CD4-positive, alpha-beta T cell (primary cell): ENCODE measurements at places on chromosomes 7 and 10.
A peak's percentile ranks its signal among the peaks of the same experiment; 100 is the strongest.

- no peak for DNase-seq
These were observed 162.1 kb downstream of the PLCE1 start for GRCh38 chr10:94155722-94156271.

- DNase-seq: no peak
These were observed 28.2 kb downstream of the PUS7 start for GRCh38 chr7:105493923-105494315.

DNA sequence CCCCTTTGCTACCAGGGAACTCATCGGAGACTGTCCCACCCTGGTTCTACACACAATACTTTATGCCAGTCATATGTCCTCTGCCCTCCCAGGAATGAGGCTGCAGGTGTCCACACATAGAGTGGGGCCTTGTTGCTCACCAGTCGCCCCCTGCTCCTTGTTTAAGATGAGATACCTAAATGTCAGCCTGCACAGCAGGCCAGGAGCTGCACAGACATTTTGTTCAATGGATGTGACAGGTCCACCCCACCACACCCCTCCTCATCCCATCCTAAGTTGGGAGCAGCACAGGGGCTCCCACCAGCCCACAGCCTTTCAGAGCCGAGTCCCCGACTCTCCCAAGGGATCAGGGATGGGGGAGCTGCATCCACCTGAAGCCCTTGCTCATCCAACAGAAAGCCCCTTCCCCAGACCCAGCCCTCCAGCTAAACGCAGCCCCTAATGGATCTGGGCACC is 6.2 kb upstream of the GRID1 start:
- DNase-seq: peak; percentile 11

DNA sequence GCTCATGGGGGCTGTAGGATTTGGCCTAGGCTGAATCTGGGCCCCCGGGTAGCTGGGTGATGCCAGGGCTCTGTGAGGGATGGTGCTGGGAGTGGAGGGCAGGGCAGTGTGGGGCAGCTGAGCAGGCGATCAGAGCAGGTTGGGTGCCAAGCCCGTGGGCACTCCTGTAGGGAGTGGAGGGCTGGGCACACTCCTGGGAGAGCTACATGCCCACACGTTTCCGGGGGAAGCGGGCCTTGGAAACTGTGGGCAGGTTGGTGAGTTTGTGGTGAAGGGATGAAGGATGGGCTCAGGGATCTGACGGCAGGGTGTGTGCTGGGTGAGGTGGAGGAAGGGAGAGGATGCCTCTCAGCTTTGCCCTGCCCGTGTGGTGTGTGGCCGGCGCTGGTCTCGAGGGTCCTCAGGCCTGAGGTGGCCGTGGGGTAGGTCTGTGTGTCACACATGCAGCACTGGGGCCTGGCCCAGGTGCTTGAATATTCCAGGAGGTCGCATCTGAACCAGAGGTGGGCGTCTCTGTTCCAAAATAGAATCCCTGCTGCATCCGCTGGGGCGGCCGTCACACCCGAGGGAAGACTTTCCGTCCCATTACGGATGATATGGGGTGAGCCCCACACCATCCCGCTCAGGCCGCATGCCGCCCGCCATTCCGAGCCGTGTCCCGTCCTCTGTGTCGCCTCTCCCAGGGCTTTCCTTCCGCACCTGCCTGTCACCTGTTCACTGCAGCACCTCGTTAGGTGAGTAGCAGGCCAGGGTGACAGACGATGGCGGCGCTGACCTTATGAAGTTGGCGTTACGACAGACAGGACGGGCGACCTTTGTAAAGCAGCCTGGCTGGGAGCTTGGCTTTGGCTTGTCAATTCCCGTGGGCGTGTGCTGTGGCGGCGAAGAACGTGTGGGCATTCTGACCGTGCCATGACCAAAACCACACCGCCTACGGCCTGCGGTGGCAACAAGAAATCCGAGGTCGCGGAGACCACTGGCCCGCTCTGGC is 143.6 kb downstream of the ACTR3B start:
- DNase-seq: no peak

DNA sequence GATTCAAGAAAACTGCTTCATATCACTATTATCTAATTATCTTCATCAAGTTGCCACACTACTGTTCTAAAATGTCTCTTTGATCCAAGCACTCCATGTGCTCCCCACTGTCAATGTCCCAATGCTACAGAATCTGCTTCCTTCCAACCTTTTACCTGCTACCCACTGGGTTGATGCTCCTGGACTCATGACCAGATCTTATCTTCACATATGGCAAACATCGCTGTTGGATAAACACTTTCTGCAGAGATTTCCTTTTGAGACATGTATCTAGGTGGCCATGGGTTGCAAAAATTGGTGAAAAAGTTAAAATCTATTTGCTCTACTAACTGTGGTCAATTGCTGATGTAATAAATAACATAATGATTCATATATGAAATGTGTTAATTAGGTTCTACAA is 24.5 kb upstream of the SEMA3C start:
- no peak for DNase-seq

DNA sequence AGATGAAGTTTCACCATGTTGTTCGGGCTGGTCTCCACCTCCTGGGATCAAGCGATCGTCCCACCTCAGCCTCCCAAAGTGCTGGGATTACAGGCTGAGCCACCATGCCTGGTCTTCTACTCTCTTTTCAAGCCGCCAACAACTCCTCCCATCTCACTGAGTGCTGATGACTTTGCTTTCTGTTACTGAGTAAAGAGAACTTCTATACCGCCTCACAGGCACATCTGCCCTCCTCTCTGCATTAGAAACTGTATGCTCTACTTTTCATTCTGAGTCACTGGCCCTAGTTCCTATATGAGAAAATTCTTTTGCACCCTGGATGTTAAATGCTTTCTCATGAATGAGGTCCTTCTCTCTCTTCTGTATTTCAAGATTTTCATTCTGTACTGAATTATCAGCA is 2.2 kb upstream of the ZNF239 start:
- peak; percentile 12 for DNase-seq

DNA sequence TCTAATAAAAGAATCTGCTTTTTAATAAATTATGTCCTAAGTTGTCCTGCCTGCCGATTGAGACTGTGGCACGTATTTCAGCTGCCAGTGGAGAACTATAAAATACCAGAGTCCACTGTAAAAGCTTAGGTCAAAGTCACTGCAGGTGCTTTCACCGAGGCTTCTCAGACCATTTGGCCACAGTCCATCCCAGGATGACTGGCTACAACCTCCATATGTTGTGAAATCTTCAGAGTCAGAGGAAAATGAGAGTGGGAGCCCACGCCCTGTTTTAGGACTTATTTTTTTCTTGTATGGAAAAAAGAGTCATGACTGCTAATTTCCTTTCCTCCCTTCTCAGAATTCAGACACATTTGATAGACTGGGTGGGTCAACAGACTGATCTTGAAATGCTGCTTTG is 182.9 kb downstream of the ANK3 start:
- DNase-seq: no peak

DNA sequence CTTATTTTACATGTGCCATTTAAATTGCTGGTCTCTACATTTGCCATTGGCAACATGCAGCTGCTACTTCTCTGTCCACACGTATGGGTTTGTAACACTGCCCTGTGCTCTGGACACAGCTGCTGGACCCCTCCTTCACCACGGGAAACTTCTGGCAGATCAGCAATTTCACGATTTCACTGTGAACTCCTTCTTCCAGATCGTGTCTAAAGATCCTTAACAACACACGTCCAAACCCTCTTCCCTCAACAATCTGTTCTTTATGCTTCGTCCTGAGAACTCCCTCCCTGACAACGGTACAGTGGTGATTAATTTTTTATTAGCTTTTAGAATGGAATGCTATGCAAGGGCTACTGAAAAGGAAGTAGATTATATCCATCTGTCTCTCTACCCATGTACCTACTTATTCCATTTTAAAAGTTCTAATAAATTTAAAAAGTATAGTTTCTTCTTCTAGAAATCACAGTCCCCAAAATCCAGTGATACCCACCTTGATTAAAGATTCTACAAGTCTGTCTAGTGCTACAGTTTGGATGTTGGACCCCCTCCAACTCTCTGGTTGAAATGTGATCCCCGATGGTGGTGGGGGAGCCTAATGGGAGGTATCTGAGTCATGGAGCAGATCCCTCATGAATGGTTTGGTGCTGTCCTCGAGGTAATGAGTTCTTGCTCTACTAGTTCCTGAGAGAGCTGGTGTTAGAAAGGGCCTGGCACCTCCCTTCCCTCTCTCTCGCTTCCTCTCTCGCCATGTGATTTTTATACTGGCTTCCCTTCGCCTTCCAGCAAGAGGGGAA is 81.0 kb downstream of the KIAA1549 start:
- DNase-seq: no peak

- DNase-seq: no peak
These were observed 58.3 kb downstream of the CXCL12 start for GRCh38 chr10:44326474-44327030.

- no peak for DNase-seq
These were observed 57.3 kb downstream of the ST7 start for GRCh38 chr7:117010375-117011133.

GRCh38 chr10:130463104-130463875 is 327.1 kb downstream of the GLRX3 start:
- DNase-seq: no peak

GRCh38 chr10:123135415-123136141 is at the start of gene HMX3:
TSS of gene HMX3 (plus strand) at chr10:123135970. CDS start at chr10:123136051, 81 bp downstream.
- peak; percentile 41 for DNase-seq

GRCh38 chr7:14339861-14340260 is 350.4 kb upstream of the ETV1 start:
- DNase-seq: no peak

- DNase-seq: no peak
These were observed 30.6 kb upstream of the PLEKHA1 start for GRCh38 chr10:122343936-122344335.

DNA sequence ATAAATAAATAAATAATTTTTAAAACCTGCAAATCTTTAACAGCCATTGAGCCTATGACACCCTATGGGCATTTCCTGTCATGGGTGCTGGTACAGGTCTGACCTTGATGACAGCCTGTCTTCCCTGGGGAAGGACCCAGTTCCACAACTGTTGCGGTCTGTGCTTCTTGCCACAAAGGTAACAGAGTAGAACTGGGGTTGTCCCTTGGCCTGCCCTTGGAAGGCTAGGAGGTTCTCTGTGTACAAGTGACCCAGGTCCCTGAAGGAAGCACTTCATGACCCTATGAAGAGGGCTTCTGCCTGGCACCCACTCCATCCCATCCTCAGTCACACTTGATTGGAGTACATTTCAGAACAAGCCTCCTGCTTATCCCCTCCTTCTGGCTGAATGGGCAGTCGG is 66.9 kb downstream of the OGDH start:
- DNase-seq: no peak

- no peak for DNase-seq
These were observed 4.4 kb downstream of the PON3 start for GRCh38 chr7:95391761-95392160.

GRCh38 chr10:93268021-93268420 is 194.3 kb downstream of the CYP26A1 start:
- no peak for DNase-seq

GRCh38 chr7:137753948-137754851 is 92.6 kb downstream of the DGKI start:
- DNase-seq: no peak

- no peak for DNase-seq
These were observed 194.1 kb downstream of the DGKI start for GRCh38 chr7:137652721-137653120.

GRCh38 chr10:62264702-62265436 is 3.8 kb downstream of the RTKN2 start:
- DNase-seq: no peak

DNA sequence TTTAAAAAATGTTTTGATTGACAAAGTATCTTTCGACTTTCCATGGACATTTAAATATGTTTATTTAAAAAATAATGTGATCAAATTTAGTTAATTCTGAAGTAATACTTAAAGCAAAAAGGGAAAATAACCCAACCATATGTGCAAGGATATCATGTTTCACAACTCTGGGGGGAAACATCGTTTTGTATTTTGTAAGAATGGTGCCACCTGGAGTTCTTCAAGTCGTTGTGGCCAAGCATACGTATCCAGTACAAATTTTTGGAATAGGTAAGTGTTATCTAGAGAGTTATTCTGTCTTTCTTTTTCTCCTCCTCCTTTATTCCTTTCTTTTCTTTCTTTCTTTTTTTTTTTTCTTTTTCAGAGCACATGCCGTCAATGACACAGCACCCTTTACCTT is 176.2 kb upstream of the CSTF2T start:
- no peak for DNase-seq

- DNase-seq: peak; percentile 44
These were observed 13.8 kb upstream of the CYP3A5 start for GRCh38 chr7:99693427-99694200.

GRCh38 chr7:72492461-72493065 is 80.4 kb upstream of the CALN1 start:
- DNase-seq: no peak

DNA sequence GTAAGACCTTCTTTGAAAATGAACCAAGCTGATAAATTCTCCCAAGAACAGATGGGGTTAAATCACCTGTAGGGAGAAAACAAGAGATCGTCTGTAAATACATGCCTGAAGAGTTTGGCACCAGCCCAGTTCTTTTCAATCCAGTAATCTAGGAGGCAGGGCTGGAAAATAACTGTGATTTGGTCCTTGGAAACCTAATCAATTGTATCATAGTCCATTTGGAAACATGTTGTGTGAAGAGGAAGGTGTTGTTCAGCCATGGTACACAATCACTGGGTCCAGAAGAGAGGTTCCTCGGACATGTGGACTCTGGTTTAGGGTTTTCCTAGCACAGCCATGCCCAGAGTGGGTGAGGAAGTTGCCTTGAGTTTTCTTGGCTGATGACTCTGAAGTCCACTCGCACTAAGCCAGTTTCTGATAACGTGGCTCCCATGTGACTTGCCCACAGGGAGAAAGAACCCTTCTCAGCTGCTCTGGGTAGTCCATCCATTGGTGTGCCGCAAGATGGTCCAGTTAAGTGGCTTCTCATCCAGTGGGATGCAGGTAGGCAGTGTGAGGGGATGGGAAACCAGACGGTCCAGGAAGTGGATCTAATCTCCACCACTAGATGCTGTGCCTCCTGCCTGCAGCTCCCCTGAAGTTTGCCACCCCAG is 5.1 kb downstream of the BLNK start:
- no peak for DNase-seq

GRCh38 chr10:49050366-49050765 is 65.0 kb downstream of the VSTM4 start:
- no peak for DNase-seq

DNA sequence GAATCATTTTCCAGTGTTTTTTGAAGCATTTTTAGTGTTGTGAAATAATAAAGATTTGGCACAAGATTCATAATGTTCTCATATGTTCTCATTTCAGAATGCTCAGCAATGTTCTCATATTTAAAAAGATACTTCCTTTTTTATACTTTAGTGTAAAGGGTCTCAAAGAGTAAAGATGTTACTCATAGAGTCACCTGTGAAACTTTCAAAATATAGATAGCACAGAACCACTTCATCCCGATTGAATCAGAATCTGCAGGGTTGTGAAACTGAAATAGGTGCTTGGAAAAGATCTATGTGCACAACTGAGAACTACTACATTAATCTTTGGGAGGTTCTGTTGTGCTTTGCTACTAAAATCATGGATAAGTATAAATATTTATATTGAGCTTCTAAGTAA is 144.7 kb downstream of the MDFIC start:
- no peak for DNase-seq

- no peak for DNase-seq
These were observed 19.0 kb downstream of the GPER1 start for GRCh38 chr7:1106793-1107421.
